Foreskin keratinocyte (primary cell): ENCODE measurements at places on chromosomes 4 and X. TPM values are rescaled to one million over a fixed set of nuclear protein-coding genes. Genes with fewer than 3 reads are reported as not detected.

DNA sequence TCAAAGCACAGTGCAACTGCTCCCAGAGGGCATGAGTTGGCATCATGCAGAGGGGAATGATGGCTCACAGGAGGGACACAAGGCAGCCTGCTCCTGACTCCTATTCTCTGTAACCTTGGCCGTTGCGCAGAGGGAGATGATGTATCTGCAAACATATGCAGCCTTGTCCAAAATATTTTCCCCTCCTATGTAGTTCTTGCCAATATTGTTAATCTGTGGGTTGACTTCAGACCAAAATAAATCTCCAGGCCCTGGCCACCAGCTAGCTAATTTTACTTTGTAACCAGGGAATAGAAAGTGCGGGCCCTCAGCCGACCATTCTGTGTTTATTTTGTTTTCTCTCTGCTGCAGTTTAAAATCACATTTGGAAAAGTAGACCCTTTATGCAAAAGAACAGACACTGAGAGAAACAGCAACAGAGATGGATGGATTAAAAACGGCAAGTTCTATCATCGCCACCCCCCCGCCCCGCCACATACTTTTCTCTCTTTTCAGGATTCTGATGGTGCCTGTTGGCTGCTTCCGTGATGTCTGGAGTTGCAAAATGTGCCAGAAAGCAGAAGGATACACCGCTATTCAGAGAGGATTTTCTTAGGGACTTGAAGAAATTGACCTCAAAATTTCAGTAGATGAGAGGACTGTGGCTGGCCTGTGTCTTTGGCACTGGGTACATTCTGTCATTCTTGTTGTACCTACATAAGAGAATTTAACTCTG, 185.3 kb upstream of the BCOR start:
- DNase-seq: no peak

- no peak for DNase-seq
These were observed 542.3 kb upstream of the ADGRL3 start for GRCh38 chr4:60657807-60658206.

GRCh38 chr4:149841686-149842085, 26.0 kb upstream of the IQCM start:
- no peak for DNase-seq

GRCh38 chrX:27924261-27924660, 57.0 kb downstream of the DCAF8L1 start:
- peak; percentile 47 for DNase-seq

DNA sequence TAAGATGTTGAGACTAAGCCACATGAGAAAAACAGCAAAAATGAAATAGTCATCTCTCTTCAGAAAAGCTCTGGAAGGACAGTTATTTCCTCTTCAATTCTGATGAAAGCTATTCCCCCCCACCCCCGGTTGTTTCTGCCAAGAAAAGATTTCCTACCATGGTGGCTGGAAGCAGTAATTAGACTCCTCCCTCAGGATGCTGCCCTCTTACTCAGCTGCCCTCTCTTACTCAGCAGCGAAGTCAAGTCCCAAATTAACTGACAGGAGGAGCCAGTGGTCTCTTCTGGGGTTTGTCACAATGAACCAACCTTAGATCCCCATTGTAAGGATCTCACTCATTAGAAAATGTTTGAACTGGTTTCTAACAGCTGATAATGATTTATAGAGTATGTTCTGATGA, 38.0 kb downstream of the GPM6B start:
- no peak for DNase-seq

SLC34A2 gene
- not detected in 2 replicates for polyA plus RNA-seq

CFP gene
- 0.18 and 0.22 TPM in 2 replicates for polyA plus RNA-seq

GPR82 gene
- polyA plus RNA-seq: not detected in 2 replicates

GLUD2 gene
- polyA plus RNA-seq: 0.04 TPM in 2 replicates

SPANXA2 gene
- not detected in 2 replicates for polyA plus RNA-seq
